ENCODE measurements at places on chromosomes 16 and 17.

DNA sequence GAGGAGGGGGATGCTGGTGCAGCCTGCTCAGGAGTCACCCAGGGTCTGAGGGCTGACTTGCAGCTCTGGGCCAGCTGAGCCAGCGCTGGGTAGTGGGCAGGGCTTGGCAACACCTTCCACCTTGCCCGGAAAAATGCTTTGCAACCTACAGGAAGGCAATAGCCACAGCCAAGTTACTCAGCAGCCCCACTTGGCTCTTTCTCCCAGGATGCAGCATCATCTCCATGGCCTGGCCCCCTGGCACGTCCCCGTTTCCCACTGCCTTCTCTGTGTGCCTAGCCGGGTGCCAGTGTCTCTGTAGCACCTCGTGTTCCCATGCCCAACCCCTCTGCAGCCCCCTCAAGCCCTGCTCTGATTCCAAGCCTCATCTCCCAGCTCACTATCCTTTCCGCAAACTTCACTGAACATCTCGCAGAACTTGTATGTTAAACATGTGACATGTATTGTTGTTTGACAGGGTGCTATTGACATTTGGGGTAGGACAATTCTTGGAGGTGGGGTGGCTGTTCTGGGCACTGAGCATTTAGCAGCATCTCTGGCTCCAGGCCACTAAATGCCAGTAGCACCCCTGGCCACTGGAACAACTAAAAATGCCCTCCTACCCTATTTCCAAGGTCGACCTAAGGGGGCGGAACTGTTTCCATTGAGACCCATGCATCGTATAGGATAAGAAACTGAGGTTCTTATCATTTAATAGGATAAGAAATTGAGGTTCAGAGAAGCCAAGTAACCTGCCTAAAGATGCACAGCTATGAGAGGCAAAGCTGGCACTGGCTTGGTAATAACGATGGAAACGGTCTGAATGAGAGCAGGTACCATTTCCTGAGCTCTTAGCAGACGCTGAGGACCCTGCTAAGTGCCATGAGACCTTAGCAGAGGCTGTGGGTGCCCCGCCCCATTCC, 12.2 kb downstream of the DEXI start:
- no peak for DNase-seq

DNA sequence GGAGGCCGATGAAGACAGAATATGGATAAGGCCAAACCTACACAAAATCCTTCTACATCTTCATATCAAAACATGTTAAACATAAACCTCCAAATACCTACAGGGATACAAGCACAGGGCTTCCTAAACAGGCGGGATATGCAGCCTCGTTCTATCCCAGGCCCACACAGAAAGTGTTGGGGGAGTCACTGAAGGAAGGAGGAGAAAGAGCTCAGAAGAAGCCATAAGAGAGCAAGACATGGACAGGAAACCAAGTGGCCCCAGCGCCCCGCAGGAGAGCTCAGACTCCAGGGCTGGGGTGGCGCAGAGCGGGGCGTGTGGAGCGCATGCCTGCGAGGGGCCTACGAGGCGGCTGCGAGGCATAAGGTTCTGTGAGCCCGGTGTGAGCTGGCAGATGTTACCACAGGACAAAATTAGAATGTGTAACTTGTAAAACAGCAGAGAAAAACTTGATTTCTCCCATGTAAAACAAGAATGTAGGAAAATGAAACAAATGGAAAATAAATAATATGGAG, 11.0 kb upstream of the FASN start:
- no peak for DNase-seq

- DNase-seq: no peak
Measured at GRCh38 chr17:2608350-2608913, 15.0 kb downstream of the PAFAH1B1 start.

- no peak for DNase-seq
Measured at GRCh38 chr17:1110541-1110861, 69.3 kb downstream of the ABR start.

DNA sequence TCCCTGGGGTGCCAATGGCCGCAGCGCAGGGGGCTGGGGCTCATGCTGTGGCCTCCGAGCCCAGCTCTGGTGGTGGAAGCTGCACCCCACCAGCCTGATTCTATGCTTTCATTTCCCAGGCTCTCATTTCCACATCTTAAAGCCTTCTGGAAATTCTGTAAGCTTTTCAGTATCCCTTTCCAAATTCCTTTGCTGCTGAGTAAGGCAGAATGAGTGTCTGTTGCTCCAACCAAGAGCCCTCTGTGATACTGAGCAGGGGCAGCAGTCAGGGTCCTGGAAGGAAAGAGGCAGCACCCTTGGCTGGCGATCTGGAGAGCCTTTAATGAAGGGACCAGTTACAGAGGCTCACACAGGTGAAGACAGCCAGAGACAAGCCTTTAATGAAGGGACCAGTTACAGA, 79.5 kb upstream of the FOXF1 start:
- no peak for DNase-seq

DNA sequence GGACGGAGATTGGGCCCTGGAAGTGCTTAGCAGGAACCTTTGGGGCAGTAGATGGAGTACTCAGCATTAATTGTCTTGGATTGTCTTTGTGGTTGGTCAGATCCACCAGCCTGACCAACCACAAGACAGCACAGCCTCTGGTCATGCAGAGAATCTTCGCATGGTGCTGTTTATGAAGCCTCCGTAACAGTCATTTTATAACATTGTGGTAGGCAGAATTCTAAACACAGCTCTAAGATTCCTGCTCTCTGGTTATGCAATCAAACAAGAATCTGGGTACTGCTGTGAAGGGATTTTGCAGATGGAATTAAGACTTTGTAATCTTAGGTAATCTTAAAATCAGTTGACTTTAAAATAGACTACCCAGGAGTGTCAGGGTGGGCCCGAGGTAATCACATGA, 312.2 kb upstream of the GOT2 start:
- no peak for DNase-seq

DNA sequence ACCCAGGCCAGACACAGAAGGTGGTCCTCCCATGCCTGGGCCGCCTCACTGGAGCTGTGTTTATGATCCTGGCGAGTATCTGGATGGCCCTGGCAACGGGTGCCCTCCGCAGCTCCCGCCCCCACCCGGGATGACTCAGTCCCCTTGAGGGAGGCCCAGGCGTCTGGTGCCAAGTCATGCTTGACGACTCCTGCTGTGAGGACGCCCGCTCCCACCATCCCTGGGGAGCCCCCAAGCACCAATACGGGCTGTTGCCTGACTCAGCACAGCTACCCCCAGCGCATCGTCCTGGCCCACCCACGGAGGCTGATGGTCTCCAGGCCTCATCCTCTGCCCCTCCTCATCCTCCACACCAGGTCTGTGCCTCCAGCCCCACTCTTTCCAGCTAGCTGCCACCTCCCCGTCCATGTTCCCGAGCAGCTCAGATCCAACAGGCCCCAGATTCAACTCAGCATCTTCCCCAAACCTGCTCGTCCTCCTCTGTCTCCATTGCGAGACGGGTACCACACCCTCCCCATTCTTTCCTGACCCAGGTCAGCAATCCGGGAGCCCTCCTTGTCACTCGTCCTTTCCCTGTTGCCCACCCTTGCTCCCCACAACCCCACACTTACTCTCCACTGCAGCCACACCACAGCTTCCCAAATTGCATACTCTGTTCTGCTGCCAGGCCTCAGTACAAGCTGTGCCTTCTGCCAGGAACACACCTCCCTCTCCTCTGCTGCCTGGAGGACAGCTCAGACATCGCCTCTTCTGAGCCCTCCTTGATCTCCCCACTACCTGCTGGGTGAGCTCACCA, 2.6 kb downstream of the CAMKK1 start:
- no peak for DNase-seq

GRCh38 chr17:80872501-80873306, 118.9 kb upstream of the CHMP6 start:
- no peak for DNase-seq

GRCh38 chr17:73532421-73532901, 111.8 kb downstream of the SDK2 start:
- DNase-seq: no peak

DNA sequence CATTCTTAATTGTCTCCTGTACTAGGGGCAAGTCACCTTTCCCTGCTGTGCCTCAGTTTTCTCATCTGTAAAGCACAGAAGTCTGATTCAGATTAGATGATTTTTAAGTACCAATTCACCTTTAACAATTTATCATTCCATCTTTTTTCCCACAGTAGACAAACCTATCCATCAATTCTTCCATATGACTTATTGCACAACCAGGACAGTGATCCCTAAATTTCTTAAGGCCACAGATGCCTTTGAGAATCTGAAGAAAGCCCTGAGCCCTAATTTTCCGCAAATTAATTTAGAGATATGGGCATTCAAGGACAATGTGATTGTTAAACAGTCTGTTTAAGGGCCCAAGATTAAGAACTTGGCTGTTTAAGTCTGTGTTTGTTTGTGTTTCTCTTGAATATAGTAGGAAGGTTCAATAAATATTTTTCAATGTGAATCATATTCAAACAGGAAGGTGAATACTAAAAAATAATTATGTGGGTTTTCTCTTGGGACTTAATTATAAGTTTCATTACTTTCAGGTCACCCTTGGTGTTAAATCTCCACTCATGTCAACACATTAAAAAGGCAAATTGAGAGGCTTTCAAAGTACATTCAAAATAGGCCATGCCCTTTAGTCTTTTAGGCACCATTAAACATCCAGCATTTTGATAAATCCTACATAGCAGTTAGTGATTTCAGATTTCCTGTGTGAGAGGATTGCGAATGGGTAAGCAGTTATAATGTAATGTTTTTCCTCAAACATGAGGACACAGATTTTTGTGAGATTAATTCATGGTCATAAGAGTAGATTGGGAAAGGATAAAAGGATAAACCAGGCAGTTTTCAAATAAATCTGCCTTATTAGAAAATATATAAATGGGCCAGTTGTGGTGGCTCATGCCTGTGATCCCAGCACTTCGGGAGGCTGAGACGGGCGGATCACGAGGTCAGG, 34.9 kb upstream of the MMD start:
- DNase-seq: no peak

- no peak for DNase-seq
Measured at GRCh38 chr17:40632216-40632615, 15.4 kb downstream of the SMARCE1 start.

DNA sequence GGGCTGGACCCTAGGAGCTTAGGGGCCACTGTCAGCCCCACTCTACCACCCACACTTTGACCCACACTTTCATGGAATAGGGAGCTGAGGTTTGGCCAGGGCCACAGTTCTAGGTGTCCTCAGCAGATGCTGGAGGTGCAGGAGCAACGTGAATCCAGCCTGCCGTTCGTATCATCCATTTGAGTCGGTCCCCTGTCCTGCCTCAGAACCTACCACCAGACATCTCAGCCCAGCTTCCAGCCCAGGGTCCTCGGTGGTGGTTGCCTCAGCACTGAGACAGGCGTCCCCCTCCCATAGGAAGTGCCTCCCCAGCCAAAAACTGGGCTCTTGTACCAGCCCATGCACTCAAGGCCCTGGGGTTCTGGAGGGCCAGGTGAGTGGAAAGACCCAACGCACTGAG, 359 bp upstream of the ITGAE start:
- no peak for DNase-seq

GRCh38 chr16:22373662-22374310, 633 bp downstream of the CDR2 start:
- DNase-seq: peak; percentile 20

DNA sequence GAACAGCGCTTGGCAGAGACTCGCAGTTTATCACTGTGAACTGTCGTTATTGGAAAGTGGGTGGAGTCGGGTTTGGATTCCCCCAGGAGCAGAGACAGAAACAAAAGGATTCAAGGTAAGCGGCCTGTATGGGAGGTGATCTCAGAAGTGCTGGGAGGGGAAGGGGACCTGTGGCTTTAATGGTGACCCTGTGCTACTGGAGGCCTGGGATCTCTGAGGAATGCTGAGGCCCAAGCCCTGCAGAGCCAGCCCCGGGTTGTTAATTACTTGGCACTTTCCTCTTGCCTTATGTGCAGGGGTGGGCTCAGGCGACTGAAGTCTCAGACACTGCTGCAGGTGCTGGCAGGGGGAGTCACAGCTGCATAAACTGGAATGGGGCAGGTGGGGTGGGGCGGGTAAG, 27.4 kb downstream of the IRF8 start:
- DNase-seq: no peak

- DNase-seq: no peak
Measured at GRCh38 chr17:79323566-79323965, 248.9 kb downstream of the ENGASE start.

DNA sequence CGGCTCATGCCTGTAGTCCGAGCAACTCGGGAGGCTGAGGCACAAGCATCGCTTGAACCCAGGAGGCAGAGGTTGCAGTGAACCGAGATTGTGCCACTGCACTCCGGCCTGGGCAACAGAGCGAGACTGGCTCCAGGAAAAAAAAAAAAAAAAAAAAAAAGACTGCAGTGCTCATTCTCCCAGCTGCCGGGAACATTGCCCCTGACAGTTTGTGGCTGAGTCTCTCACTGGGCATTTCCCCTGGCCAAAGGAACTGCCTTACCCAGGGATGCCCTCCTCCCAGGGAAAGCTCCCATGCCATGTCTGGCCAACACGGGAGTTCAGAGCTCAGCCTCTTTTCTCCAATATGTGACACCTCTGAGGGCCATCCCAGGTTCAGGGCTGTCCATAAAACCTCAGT, 21.3 kb upstream of the USP10 start:
- no peak for DNase-seq
